NCI-H2081 treated with DMSO at 0.1 percent for 48 hours (cell line): ENCODE measurements at places on chromosomes 13 and 19.

GRCh38 chr13:49567491-49567890, 17.9 kb downstream of the RCBTB1 start:
- no peak for DNase-seq

DNA sequence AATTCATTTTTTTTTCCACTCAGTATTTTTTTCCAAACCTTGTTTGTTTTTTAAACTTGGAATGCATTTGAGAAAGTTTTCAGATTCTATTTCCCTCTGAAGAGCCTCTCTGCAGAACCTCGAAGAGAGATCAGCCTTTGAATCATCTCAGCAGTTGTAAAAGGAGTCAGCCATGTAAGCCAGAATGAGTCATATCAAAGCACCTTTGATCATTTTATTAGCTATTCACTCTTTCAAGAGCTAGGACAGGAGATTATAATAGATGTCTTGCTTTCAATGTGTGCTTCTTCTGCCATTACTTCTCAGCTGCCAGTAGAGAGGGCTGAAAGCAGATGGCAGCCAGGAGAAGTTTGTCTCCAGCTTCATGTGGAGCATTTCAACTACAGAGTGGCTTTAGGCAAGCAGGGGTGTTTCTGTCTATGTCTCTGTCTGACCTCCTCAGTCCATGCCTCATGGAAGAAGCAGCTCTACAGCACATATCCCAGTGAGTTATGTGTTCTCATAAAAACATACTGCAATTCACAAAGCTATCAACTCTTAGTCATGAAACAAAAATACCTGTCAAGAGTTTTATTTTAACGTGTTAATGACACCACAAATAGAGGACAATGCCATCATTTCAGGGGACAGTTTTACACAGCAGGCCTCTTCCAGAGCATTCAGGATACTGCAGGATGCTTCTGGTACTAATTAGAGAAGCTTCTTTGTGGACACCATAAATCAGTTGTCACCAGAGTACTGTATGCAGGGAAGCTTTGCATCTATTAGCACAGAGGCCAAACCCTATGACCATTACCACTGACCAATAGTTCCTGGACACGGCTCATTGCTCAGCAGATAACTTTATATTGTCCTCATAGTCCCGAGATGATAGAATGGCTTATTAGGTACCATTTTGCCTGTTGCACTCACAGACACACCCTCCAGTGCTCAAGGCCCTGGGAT, 94.3 kb downstream of the NHLRC3 start:
- DNase-seq = no peak

DNA sequence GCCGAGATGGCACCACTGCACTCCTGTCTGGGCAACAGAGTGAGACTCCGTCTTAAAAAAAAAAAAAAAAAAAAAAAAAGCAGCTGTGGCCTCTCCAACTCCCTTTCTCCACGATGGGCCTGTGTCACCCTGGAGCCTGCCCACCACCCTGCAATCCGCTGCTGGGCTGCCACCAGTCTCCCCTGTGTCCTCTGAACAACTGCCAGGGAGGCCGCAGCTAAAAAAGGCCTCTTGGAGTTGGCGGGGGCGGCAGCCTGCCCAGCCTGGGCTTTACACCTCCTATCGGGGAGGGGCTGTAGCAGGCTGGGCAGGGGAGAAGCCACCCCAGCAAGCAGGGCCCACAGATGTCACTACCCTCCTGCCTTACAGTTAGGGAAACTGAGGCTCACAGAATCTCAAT, 3.5 kb downstream of the CDC37 start:
- DNase-seq = no peak

DNA sequence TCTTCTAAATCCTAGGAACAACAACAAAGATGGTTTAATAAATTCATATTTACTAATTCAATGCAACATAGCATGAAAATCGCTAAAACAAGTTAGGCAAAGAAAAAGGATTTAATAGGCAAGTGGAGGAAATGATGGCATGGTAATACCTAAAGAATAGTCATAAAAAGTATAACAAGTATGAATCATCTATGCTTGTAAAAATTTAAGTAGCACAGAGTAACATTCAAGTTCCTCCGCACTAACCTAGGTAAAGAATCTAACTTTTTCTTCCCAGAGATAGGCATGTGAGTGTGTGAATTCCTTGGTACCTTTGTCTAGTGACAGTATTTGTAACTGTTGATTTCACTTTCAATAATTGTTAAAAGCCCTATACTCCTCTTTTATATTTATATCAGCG, 42.6 kb downstream of the RCBTB2 start:
- DNase-seq = no peak

DNA sequence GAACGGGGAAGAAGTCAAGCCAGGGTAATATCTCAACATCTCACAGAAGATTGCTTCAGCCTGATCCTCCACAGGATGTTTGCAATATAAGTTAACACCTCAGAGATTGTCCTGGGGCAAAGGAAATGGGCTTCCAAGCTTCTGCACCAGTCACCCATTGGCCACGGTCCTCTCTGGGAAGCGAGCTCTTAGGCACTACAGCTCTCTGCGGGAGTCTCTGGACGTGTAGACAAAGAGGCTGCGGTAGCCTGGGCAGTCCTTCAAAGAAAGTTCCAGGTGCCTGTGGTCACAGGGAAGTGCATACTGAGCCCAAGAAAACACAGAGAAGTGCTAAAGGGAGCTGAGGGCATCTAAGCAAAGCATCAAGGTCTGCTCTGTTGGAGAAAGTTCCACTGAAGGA, 805.7 kb downstream of the DIAPH3 start:
- DNase-seq = no peak

DNA sequence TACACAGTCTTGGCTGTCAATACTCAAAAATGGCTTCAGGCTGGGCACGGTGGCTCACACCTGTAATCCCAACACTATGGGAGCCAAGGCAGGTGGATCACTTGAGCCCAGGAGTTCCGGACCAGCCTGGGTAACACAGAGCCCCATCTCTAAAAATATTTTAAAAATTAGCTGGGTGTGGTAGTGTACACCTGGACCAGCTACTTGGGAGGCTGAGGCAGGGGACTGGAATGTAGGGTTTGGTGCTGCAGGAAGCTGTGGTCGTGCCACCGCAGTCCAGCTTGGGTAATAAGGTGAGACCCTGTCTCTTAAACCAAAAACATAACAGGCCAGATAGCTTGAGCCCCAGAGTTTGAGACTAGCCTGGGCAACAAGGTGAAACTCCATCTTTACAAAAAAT, 6.7 kb upstream of the CHERP start:
- DNase-seq = no peak

GRCh38 chr13:44022196-44022595, 142.5 kb downstream of the LACC1 start:
- no peak for DNase-seq

GRCh38 chr19:11949201-11949600, 15.6 kb upstream of the ZNF763 start:
- DNase-seq = no peak

GRCh38 chr13:113178070-113178895, 19.8 kb downstream of the PROZ start:
- no peak for DNase-seq

DNA sequence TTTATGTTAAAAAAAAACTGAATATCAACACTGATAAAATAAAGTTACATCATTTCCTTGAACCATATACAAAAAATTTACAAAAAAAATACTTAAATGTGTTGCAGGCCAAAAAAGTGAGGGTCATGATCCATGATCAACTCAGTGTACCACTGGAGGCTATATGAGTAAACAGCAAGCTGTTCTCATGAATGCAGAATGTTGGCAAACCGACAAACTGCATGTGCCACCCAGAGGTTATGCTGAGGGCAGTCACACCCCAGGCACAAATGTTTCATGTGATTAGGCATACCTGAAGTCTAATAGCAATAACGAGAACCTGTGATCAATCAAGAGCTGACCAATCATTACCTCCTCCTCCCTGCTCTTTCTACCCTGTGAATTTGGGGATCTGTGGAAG, 91.9 kb downstream of the ZNF431 start:
- no peak for DNase-seq

GRCh38 chr13:42364613-42365000, 92.7 kb downstream of the AKAP11 start:
- no peak for DNase-seq

DNA sequence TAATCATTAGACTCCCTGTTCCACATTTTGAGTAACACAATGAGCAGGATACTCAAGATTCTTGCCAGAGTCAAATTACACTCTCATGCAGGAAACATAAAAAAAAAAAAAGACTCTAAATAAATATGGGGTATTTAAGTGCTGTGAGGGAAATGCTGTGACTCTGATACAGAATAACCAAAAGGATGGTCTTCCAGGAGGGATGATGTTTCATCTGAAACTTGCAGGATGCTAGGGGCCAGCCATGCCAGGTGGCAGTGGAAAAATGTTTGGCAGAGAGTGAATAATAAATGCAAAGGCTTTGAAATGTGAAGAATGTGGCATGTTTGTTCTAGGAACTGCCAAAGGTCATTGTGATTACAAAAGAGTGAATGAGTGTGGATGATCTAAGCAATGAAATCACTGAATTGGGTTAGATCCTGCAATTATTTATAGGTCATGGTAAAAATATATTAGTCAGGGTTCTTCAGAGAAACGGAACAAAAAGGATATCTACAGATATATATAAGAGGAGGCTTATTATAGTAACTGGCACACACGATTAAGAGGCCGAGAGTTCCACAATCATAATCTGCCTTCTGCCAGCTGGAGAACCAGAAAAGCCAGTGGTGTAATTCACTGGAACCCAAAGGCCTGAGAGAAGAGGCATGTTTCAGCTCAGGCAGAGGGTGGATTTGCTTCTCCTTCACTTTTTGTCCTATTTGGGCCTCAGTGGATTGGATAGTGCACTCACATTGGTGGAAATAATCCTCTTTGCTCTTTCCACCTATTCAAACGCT, 1832.8 kb upstream of the MIR17HG start:
- DNase-seq = no peak

GRCh38 chr13:65656740-65657329, 1573.3 kb downstream of the PCDH9 start:
- no peak for DNase-seq
